Lower lobe of right lung (tissue), 2 donors: ENCODE measurements at places on chromosomes 5 and 9. TPM values are rescaled to one million over a fixed set of nuclear protein-coding genes. Genes with fewer than 3 reads are reported as not detected.

The BARX1 gene
- total RNA-seq = not detected

The PLPPR1 gene
- 5.4 TPM for total RNA-seq

The SH3RF2 gene
- 11.5 TPM for total RNA-seq

The OR13C2 gene
- total RNA-seq = not detected

The ZFP37 gene
- total RNA-seq = 1.1 TPM

The TMEM203 gene
- total RNA-seq = 26.6 TPM
